Stimulated activated CD8-positive, alpha-beta memory T cell treated with anti-CD3 and anti-CD28 coated beads, Interleukin-7, amount 100 ng/mL, for 4 hours (primary cell): ENCODE measurements at places on chromosomes 1 and 21.

DNA sequence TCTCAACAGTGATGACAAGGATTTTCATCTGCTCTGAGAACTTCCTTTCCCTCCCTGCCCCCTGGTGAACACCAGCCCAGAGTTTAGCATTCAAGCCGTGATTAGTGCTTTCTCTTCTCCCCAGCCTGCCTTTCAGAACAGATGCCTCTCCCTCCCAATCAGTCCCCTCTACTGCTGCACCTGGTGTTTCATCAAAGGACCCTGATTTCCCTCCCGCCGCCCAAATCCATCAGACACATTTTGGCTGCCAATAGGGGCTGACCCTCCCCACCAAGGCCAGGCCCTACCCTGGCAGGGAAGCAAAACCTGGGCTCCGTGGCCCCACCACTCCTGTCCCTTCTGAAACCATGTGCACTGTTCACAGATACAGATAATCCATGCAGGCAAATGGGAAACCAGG, 34.0 kb upstream of the KLHDC7A start:
- DNase-seq, result no peak

GRCh38 chr1:147808025-147808424, 47.6 kb upstream of the GJA5 start:
- DNase-seq, result no peak

- no peak for DNase-seq
Measured at GRCh38 chr1:118116909-118117308, 68.1 kb downstream of the SPAG17 start.

DNA sequence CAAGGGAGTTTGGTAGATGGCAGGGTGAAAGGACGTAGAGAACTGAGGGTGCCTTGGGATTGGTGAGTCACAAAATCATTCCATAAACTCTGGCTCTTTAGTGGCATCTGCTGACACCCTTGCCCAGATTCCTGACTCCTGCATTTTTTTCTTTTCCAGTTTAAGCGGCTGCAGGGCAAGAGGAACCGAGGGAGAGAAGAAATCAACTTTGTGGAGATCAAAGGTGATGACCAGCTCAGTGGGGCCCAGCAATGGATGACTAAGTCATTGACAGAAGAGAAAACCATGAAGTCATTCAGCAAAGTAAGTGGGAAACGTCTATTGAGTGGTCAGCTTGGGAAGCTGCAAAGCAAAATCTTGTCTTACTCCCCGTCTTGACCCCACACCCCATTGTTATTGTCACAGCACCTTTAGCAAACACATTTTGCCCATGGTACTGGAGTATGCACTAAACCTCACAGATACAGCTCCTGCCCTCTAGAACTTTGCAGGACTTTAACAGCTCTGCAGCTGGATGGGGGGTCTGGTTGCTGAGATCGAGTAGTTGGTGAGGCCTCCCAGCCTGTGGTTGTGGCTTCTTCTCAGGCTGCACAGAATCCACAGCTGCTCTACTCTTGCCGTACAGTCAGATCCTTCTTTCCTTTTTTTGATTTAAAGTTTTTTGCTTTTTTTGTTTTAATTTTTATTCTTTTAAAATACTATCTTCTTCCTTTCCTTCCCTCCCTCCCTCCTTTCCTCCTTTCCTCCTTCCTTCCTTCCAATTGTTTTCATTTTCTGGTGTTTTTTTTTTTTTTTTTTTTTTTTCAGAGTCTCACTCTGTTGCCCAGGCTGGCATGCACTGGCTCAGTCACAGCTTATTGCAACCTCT, 21.9 kb downstream of the SH2D2A start:
- DNase-seq, result no peak

DNA sequence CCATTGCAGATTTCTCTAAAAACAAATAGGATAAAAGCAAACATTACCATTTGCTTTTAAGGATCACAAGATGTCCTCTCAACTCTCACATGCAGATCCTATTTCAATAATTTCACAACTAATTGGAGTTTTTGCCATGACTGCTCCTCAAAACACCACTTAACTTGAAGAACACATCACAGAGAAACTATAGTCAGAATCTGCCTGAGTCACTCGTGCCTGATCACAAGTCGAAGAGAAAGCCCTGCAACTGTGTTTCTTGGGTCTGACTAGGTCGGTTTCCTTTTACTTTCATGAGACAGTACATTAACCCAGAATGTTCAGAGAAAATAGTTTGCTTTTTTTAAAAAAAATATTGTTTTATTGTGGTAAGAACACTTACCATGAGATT, 46.3 kb upstream of the SMYD2 start:
- DNase-seq, result no peak

- DNase-seq, result no peak
Measured at GRCh38 chr1:151984313-151984956, 9.2 kb downstream of the S100A10 start.

DNA sequence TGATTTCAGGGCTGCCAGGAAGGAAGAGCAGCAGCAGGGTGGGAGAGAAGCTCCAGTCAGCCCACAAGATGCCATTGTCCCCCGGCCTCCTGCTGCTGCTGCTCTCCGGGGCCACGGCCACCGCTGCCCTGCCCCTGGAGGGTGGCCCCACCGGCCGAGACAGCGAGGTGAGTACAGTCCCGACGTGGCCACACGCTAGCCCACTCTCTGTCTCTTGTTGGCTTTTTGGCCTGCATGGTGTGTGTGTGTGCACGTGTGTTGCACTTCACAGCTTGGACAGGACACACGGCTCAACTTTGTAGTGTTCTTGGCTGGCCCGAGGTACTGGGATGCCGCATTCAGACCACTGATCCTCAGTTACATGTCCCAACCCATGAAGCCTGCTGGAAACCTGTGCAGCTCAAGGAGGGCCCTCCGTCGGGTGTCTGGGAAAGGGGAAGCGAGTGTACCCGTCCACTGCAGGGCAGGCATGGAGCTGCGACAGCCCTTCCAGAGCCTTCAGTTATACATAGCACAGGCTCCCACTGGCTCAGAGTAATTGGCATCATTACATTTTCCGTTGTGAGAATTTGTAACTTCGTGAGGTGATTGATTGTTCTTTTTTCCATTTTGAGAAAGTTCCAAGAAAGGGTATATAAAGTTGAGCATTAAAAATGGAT, 454 bp downstream of the CORT start:
- no peak for DNase-seq

GRCh38 chr1:109902204-109902985, 8.3 kb upstream of the CSF1 start:
- no peak for DNase-seq

DNA sequence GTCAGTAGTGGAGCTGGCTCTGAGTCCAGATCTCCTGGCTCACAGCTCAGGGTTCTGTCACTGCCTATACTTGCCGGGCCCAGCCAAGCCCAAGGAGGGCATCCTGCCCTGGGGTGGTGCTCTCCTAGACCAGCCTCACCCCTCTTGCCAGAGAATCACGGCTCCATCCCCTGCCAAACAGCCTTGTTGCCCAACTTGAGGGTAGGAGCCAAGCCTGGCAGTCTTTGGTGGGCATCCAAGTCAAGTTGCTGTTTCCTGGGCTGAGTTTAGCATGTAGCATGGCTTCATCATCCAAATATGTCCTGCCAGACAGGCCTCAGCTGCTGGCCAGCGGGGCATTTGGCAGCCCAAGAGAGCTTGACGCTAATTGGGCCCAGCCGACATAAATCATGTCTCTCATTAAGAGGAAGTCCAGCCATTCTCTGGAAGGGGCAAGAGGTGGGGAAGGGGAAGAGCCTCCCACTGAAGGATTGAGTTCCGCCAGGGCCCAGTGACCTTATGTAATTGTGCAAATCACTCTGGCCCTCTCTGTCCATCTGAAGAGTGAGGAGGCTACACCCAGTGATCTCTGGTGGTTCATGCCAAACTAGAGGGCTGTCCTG, 22.6 kb upstream of the TRABD2B start:
- no peak for DNase-seq

DNA sequence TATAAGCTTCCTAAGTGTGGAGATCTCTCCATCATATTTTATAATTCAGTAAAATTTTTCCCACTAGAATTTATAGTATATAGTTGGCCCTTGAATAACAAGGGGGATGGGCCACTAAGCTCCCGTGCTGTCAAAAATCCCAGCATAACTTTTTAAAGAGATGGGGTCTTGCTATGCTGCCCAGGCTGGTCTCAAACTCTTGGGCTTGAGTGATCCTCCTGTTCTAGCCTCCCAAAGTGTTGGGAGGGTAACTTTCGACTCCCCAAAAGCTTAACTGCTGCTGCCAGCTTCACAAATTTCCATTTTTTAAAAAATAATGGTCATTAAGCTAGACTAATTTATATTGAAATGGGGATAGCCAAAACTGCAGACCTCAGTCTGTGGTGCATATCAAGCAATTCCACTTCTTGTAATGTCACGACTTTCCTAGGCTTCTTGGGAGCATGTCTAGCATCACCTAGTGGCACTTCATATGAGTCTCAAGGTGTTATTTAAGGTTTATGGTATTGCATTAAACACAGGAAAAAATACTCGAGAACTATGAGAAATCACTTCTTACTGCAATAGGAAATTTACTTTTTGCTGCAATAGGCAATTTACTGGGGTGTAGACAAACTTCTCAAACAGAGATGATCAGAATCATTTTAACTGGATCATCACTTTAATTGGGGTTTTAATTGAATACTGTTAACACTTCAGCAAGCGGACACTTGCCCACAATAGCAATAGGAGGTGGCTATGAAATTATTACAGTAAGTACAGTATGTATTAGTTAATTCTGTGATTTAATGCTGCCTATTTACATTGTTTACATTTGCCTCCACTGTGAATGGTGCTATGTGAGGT, 19.3 kb upstream of the ACTA1 start:
- DNase-seq, result no peak

GRCh38 chr21:36697851-36698384, 997 bp upstream of the SIM2 start:
- DNase-seq, result no peak
